Stimulated activated CD4-positive, alpha-beta T cell treated with anti-CD3 and anti-CD28 coated beads, Interleukin-1b, Interleukin-23, amount 100 ng/mL, for 24 hours (primary cell): ENCODE measurements at places on chromosomes 3 and 15.

DNA sequence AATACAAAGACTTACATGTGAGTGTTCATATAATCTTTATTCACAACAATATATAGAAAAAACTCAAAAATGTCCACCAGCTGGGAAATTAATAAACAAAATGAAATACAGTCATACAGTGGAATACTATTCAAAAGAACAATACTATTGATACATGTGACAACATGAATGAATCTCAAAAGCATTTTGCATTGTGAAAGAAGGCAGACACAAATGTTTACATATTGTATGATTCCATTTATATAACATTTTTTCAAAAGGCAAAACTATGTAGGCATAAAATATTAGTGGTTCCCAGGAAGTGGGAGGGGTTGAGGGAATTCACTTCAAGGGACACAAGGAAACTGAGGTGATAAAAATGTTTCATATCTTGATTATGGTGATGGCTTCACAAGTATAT is 303.2 kb downstream of the CTNNB1 start:
- DNase-seq = no peak

GRCh38 chr3:144189044-144189443 is 217.4 kb downstream of the DIPK2A start:
- DNase-seq = no peak

DNA sequence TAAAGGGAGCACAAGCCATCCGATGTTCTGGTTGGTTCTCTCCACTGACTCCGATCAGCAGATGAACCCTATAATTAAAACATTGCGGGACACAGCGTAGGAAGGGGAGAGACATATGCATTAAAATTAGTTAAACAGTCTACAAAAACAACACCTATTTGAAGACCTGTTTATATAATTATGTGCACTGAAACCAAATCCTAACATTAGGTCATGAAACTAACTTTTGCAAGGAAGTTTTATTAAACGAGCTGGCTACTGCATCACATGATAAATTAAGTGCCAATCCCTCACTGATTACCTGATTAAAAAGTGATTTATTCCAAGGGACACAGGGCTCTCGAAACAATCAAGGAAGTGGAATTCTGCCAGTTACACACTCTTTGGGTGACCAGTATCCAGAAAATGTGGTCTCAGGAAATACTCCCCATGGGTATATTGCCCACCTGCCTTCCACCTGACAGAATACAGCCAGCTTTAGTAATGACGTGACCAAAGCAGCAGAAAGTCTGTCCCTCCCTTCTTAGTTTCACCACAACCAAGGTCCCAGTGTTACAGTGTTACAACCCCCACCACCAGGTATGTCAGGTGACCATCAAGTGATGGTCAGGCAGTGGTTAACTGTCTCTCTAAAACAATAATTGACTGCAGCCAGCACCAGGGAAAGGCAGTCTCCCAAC is 69.5 kb downstream of the HERC1 start:
- DNase-seq = no peak

- DNase-seq = no peak
These were observed 11.6 kb downstream of the TRPC1 start for GRCh38 chr3:142735462-142735861.

DNA sequence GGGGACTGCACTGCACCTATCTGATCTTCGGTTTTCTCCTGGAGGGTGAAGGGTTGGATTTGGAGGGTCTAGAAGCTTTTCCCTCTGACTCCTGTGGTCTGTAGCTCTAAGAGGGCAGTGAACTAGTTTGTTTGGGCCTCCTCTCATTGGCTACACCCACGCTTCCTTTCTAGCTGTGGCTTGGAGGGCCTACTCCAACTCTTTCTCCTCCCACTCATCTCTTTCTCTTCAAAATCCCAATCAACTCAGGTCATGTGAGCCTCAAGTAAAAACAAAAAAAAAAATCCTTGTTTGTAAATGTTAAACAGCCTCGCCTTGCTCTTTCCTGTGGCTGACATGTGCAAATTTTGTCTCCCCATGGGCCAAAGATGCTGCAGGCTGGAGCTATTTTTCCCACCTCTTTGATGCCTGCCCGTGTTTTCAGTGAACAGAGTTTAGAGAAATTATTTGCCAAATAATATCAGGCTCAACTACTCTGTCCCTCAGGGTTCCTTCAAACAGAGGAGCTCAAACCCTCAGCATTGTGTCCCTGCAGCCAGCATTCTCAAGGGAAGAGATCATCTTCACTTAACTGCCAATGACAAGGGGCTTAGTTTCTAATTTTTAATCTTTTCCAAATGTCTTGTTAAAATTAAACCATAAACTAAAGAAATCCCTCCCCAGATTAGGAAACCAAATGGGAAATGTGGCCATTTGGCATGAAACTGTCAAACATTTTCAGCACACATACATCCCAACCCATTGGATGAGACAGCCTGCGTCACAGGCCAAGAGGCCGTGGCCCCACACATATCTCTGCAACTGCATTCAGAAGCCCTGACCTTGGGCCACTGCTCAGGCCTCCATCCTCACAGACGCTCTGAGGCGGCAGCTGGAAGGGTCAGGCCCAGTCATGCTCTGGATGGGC is 114.8 kb upstream of the THBS1 start:
- no peak for DNase-seq

DNA sequence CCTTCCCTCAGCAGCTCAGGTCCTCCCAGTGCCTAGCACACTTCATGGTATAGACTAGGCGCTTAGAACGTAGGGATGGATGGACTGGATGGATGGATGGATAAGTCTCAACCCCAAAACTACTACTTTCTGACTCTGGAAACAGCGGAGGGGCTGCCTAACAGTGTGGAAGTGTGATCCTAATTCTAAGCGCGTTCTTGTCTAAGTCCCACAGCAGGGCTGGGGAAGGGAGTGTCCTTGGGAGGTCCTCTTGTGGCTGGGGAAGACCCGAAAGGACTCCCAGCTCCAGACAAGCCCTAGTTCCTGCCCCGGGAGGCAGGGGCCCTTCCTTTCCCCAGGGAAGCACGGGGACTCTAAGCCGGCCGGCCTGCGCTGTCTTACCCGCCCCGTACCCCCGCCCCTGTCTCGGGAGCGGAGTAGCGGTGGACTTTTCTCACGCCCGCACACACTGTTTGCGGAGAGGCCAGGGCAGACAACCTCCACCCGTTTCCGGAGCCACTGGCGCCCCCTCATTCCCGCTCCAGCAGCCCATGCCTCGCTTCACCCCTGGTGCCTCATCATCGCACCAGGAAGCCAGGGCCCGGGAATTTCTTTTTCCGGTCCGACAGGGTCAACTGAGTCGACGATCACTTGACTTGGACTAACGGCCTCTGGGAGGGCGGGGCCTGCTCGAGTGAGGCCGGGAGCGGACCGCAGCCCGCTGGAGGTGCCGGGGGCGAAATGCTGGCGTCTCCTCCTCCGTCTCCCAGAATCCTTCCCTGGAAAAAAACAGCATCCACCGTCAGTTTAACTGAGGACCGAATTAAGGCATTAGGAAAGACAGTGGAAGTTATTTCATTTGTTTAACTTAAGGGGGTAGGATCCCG is 133.3 kb downstream of the TBC1D2B start:
- no peak for DNase-seq

GRCh38 chr15:34335176-34336032 is 2.2 kb downstream of the SLC12A6 start:
- DNase-seq = no peak
